Neural cell (in vitro differentiated cells): ENCODE measurements at places on chromosomes 11 and 22. TPM values are rescaled to one million over a fixed set of nuclear protein-coding genes. Genes with fewer than 3 reads are reported as not detected.

ANO9 gene
- not detected in 2 replicates for polyA plus RNA-seq

KDM4E gene
- not detected in 2 replicates for polyA plus RNA-seq

SAA4 gene
- polyA plus RNA-seq = 0.58 TPM in 1 of 2 replicates, not detected in the other

ART1 gene
- not detected in 2 replicates for polyA plus RNA-seq

POU2AF3 gene
- polyA plus RNA-seq = not detected in 2 replicates

CYB5R2 gene
- polyA plus RNA-seq = 0.92 TPM in 1 of 2 replicates, not detected in the other

BIK gene
- polyA plus RNA-seq = 1.5 and 3.1 TPM in 2 replicates

NECTIN1 gene
- 5.6 and 8.1 TPM in 2 replicates for polyA plus RNA-seq

OR52H1 gene
- polyA plus RNA-seq = not detected in 2 replicates

PIH1D2 gene
- 4.7 and 12.2 TPM in 2 replicates for polyA plus RNA-seq

OR10D3 gene
- polyA plus RNA-seq = not detected in 2 replicates

SYVN1 gene
- 12.8 and 13.0 TPM in 2 replicates for polyA plus RNA-seq

MEI1 gene
- 0.34 TPM in 1 of 2 replicates, not detected in the other for polyA plus RNA-seq

MRGPRE gene
- 0.28 TPM in 1 of 2 replicates, not detected in the other for polyA plus RNA-seq

FAM111B gene
- polyA plus RNA-seq = 0.58 and 1.2 TPM in 2 replicates

OR51E2 gene
- not detected in 2 replicates for polyA plus RNA-seq

PANX3 gene
- not detected in 2 replicates for polyA plus RNA-seq

RIMBP3B gene
- polyA plus RNA-seq = 0.26 and 0.66 TPM in 2 replicates

BCO2 gene
- polyA plus RNA-seq = 6.7 and 7.4 TPM in 2 replicates

TEX12 gene
- 0.36 and 0.51 TPM in 2 replicates for polyA plus RNA-seq

PTPRCAP gene
- polyA plus RNA-seq = 1.7 and 3.4 TPM in 2 replicates

HIKESHI gene
- polyA plus RNA-seq = 174 and 180 TPM in 2 replicates

NAT10 gene
- polyA plus RNA-seq = 12.4 and 12.7 TPM in 2 replicates

OTUB1 gene
- polyA plus RNA-seq = 103 and 131 TPM in 2 replicates

PAMR1 gene
- polyA plus RNA-seq = 0.48 and 0.56 TPM in 2 replicates

OMP gene
- not detected in 2 replicates for polyA plus RNA-seq

PKP3 gene
- polyA plus RNA-seq = not detected in 2 replicates

POU2AF2 gene
- not detected in 2 replicates for polyA plus RNA-seq

SLN gene
- polyA plus RNA-seq = not detected in 2 replicates

SAA1 gene
- polyA plus RNA-seq = not detected in 2 replicates

GGTLC3 gene
- polyA plus RNA-seq = not detected in 2 replicates

RIBC2 gene
- not detected in 2 replicates for polyA plus RNA-seq

APOC3 gene
- polyA plus RNA-seq = not detected in 2 replicates

RAG1 gene
- 0.12 and 0.16 TPM in 2 replicates for polyA plus RNA-seq

CARD18 gene
- polyA plus RNA-seq = not detected in 2 replicates

LRRC56 gene
- polyA plus RNA-seq = 0.76 and 1.3 TPM in 2 replicates

GLYATL2 gene
- not detected in 2 replicates for polyA plus RNA-seq

TEX54 gene
- polyA plus RNA-seq = not detected in 2 replicates

MRGPRX4 gene
- polyA plus RNA-seq = not detected in 2 replicates

GNB1L gene
- polyA plus RNA-seq = 16.5 and 16.9 TPM in 2 replicates
